Stimulated activated CD4-positive, alpha-beta T cell treated with anti-CD3 and anti-CD28 coated beads, Interleukin-4, amount 100 ng/mL, for 4 hours (primary cell): ENCODE measurements at places on chromosomes 7 and 10.
A peak's percentile ranks its signal among the peaks of the same experiment; 100 is the strongest.

- DNase-seq, result no peak
Measured at GRCh38 chr10:3961082-3961481, 176.1 kb upstream of the KLF6 start.

DNA sequence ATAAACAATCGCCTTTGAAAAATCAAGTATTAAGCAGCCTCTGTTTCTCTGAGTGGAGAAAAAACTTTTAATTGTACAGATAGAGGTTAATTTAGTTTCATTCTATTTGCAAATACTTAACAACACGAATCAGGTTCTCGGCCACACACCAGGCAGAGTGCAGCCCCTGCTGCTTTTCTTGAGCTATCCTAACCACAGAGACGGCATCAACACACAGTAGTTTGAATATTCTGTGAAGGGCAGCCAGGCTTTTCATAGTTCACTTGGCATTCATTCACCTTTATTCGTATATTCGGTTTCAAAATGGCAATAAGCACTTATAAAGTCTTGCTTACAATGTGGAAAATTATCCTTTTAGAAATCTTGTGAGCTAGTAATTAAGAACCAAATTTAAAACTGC, 5.7 kb downstream of the ADARB2 start:
- no peak for DNase-seq

DNA sequence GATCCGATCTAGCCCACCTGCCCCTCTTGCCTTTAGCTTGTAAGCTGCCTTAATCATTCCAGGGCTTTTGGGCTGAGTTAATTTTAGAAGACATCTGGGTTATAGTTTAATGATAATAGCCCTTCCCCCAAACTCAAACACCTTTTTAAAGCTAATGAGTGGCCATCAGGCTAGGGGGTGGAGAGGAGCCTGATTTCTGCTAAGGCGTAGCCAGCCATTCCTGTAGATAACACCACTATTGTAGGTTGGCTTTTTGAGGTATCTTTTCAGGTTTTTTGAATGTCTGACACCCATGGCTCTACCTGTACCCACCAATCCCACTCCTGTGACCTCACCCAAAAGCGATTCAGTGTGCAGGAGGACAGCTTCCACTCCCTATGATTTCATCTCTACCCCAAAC, 7.6 kb upstream of the SYPL1 start:
- no peak for DNase-seq

- no peak for DNase-seq
Measured at GRCh38 chr7:143248761-143249354, 14.4 kb upstream of the GSTK1 start.

GRCh38 chr7:112157072-112157471, 49.1 kb downstream of the DOCK4 start:
- no peak for DNase-seq

DNA sequence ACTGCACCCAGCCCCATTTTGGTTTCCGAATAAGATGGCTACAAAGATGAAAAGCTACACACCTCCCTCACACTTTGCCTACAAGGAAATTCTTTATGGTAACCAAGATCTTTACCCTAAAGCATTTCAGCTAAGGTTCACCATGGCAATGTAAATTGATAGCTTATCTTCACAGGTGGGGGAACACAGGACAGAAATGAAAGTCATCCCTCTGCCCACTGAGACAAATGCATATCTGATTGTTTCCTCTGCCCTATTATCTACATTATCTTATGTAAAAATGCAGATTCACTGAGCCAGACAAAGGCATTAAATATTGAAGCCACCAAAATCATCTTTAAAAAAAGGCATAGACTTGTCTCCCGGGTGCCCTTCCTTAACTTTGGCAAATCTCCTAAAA, 3.2 kb upstream of the TMEM139 start:
- DNase-seq, result no peak

- DNase-seq, result no peak
Measured at GRCh38 chr10:30445711-30446110, 11.7 kb downstream of the MAP3K8 start.

GRCh38 chr10:31219306-31219705, 99.7 kb upstream of the ZEB1 start:
- DNase-seq, result no peak

- DNase-seq, result no peak
Measured at GRCh38 chr10:63576501-63576900, 55.3 kb downstream of the REEP3 start.

DNA sequence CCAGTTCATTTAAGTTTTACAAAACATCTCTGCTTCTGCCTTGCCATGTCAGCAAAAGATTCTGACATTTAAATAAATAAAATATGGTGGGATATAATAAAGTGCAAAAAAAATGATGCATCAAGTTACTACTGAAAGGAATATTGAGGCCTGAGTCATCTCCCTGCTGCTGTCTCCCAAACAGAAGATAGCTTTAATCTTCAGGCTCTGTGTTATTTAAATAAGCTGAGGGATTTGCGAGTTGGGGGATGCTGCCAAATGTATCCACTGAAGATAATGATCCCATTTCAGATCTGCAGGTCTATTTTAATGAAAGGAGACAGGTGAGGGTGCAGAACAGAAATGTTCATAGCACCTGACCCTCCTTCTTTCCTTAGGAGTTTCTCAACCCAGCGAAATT, 720.8 kb downstream of the AUTS2 start:
- DNase-seq, result no peak

GRCh38 chr7:35801392-35802101, 690 bp downstream of the SEPTIN7 start:
- peak; percentile 64 for DNase-seq

DNA sequence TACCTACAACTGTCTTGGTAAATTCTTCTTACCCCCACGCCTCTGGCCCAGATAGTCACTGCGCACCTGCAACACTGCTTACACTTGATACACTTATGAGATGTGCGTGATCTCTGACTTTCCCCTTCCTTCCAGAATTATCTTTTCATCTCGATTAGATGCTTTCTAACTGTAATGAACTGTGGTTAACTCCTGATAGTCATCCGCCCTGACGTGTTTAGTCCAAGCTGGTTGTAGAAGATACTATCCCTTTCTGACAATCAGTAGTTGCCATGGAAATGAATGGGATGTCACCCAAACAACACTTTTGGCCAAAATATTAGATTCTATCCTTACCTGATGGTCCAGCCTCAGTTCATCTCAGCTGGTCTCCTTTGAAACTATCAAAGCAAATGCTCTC, 241.5 kb downstream of the ADAM12 start:
- no peak for DNase-seq

GRCh38 chr7:128055637-128056036, 24.4 kb upstream of the LRRC4 start:
- no peak for DNase-seq

- no peak for DNase-seq
Measured at GRCh38 chr7:41992881-41993867, 243.8 kb downstream of the GLI3 start.

DNA sequence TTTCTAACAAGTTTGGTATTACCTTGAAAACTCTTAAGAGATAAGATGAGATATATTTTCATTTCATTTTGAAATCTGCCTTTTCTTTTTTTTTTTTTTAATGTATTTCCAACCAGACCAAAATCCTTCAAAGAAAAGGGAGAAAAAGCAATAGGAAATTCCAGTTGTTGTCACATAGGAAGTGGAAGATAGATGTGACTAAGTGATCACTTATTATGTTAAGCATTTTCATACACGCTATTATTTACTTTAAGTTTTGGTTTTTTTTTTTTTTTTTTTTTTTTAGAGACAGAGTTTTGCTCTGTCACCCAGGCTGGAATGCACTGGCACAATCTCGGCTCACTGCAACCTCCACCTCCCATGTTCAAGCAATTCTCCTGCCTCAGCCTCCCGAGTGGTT, 197.2 kb upstream of the FRMD4A start:
- DNase-seq, result no peak

DNA sequence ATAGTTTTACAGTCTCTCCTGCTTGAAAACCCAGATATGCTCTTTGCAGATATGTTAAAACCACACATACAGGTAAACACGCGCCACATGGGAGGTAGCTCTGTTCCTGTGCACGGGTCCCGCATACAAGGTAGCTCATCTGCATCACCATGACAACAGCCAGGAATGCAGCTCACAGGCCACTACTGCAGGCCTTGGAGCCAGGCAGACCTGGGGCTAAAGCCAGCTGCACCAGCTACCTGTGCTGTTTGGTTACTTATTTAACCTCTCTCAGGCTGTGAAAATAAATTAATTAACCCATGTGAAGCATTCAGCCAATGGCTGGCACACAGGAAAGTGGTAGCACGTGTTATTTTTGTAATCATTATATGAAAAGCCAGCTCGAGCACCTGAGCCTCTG, 428.3 kb downstream of the TNS3 start:
- DNase-seq, result no peak

DNA sequence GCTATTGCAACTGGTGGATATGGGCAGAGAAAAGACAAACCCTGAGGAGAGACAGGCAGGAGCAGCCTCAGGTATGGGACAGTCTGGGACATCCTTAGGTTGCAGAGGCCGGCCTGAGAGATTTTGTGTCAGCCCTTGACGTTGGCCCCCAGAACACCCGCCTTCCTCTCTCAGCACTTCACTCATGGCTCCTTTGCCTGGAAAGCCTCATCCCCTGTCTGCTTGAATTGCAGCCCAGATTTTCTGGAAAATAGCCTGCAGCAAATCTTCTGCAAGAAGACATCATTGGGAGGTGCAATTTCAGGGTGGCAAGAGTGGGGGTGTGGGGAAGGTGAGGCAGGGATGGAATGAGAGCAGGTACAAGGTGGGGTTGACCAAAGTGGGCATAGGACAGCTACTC, 2.2 kb upstream of the FRMD4A start:
- no peak for DNase-seq

DNA sequence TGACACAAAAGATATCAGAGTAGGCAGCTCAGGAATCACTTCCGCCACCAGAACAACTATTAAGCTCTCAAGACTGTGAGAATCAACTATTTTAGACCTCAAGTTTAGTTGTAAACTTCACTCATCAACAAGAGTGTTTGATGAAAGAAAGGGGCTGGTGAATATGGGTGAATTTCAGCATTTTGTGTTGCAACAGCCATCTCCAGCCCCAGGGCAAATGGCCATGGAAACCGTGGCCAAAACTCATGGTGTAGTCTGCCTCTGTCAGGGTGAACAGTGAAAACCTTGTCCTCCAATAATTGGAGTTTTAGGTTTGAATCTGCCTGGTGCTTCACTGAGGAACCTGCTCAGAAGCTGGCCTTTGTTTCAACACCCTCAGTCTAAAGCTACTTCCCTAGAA, 60.0 kb downstream of the POLR1F start:
- no peak for DNase-seq

- no peak for DNase-seq
Measured at GRCh38 chr7:34165466-34165865, 260.1 kb downstream of the BMPER start.

GRCh38 chr7:42227541-42227935, 9.5 kb downstream of the GLI3 start:
- no peak for DNase-seq

DNA sequence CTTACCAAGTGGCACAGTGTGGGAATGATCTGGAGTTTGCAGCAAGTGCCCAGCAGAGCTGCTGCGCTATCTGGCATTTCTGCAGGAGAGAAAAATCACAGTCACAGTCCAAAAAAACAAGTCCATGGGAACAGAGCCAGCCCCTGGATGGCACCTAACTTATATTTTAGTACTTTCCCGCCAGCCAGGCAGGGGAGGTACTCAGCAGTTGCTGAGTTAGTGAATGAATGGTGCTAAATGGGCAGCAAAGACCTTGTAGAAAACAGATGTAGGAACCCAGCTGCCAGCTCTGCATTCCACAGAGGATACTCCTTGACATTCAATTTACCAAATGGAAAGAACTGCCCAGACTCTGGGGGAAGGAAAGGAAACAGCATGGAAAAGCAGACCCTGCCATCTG, 54.5 kb downstream of the GSDME start:
- no peak for DNase-seq

GRCh38 chr7:159112136-159113011, 32.3 kb downstream of the VIPR2 start:
- DNase-seq, result peak; percentile 16
